NCI-H1436 treated with DMSO at 0.1 percent for 48 hours (cell line): ENCODE measurements at places on chromosomes 11 and 22.

DNA sequence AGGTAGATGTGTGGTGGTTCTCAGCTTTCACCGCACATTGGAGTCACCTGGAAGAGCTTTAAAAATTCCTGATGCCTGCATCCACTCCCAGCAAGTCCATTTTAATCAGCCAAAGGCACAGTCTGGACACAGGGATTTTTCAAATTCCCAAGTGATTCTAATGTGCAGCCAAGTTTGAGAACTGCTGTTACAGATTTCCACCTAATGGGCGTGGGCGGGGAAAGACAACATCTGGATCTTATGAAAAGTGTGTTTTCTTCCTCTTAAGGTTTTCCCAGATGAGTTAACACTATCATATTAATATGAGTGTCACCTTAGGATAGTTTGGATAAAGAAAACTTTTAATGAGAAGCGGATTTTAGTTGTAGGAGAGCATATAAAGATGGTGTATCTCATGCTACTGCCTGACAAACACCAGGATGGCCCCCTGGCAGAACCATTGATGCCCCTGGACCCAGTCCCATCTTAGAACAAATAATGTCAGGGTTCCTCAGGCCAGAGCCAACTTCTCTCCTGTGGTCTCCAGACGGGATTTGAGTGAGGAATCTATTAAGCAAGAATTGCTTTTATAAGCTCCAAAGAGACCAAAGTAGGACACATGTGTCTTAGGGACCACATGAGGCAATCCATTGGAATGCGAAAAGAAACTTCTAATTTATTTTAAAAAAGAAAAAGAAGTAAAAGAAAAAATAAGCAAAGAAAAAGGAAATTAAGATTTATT, 31.9 kb downstream of the POU2AF1 start:
- DNase-seq, result no peak

- DNase-seq, result no peak
These were observed 93.0 kb downstream of the ME3 start for GRCh38 chr11:86579406-86579731.

- no peak for DNase-seq
These were observed 6.7 kb downstream of the KCNJ5 start for GRCh38 chr11:128897826-128898225.

DNA sequence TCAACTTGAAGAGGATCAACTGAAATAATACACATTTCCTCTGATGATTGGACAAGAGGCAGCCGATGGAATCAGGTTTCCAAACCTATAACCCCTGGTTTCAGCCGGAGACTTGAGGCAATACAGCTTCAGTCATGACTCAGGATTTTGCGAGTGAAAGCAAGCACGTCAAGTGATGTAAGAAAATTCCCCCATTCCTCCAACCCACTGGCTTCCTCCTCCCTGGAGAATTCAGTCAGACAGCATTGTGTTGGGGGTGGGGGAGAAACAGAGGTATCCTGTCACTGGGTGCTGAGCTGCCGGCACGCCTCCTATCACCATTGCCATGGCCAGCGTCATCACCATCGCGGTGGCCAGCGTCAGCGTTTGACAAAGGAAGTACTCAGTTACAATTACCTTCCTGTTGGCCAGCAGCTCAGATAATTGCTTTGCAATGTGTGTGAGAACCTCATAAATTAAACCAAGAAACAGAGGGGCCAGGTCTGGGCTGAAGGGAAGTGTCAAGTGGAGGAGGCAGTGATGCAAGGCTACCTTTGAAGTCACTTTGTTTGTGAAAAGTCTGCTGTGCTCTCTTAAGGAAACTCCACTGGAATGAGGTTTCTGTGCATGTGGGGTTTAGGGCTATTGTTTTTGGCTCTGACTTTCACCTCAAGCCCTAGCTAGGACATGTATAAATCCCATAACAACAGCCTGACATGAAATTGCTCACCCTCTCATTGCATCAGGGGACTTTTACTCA, 50.2 kb downstream of the LIF start:
- DNase-seq, result peak; percentile 29

DNA sequence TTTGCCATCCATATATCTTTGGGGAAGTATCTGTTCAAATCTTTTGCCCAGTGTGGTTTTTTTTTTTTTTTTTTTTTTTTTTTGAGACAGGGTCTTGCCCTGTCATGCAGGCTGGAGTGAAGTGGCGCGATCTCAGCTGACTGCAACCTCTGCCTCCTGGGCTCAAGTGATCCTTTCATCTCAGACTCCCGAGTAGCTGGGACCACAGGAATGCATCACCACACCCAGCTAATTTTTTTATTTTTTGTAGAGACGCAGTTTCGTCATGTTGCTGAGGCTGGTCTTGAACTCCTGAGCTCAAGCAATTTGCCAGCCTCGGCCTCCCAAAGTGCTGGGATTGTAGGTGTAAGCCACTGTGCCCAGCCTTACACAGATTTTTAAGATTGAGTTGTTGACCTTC, 4.8 kb upstream of the FAM118A start:
- no peak for DNase-seq

- no peak for DNase-seq
These were observed 1.4 kb downstream of the MYEOV start for GRCh38 chr11:69295079-69295994.

- DNase-seq, result no peak
These were observed 94.5 kb downstream of the FDX1 start for GRCh38 chr11:110524238-110524637.

DNA sequence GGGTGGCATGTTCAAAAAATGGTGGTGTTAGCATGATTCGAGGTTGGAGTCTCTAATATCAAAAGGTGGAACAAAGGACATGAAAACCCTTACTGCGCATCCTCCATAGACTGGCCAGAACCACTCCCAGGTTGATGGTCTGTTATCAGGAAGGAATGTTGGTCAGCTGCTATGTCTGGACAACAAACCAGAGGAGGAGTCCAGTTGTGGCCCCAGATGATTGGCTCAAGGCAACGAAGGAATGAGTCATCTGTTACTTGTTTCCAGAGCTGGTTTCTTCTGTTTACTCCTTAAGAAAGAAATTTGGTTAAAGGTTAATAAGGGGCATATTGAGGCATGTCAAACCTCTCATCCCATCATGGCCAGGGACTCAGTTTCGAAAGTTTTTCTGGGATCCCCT, 56.8 kb upstream of the GRIA4 start:
- no peak for DNase-seq

- no peak for DNase-seq
These were observed 25.4 kb downstream of the FXYD6 start for GRCh38 chr11:117851106-117851505.

DNA sequence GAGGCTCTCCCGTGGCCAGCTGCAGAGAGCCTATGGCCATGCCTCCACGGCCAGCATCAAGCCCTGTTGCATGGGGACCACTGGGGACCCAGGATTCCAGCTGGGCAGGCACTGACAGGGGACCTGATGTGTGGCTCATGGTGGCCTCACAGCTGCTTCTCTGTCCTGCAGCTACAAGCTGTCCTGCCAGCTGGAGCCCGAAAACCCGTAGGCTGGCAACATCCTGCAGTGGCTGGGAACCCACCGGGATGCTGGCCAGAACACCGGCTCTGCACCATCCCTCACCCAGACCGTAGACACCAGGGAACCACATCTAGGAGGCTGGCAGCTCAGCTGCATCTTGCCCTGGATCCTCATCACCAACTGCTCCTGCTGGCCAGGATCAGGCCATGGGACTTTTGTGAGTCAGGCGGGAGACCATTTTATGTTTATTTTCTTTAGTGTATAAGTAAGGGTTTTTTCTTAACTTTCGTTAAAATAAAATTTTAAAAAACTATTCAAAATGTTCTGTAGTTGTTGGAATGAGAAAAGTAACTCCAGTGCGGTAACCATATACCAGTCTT, 7.9 kb downstream of the RGL4 start:
- no peak for DNase-seq

GRCh38 chr11:5230266-5230665, 3.4 kb upstream of the HBB start:
- no peak for DNase-seq

DNA sequence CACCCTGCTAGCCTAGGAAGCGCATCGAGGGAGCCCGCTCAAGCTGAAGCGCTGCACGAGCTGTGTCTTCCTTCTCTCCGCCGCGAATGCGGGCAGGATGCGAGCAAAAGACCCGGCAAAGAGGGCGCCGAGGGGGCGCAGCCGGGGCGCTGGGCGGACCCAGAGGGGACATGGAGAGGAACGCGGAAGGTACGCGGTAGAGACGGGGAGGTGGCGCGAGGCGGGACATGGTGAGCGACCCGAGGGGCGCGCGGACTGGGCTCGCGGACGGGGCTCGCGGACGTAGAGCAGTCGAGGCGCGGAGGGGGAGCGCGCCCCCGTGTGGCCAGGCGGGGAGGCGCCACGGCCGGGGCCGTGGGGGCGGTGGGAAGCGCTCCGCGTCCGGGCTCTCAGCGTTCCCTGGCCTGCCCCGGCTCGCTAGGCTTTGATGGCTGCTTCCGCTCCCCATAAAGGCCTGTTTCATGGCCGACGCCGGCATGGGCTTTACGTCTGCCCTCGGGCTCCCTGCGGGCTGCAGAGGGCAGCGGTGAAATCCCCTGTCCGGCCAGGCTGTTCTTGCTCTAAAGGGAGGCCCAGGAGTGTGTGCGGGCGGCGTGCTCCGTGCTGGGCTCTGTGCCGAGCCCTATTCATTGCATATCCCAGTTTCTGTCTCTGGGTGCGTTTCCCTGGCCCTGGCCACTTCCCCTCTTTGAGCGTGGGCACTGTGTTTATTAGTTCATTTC, 31.2 kb upstream of the TRIM29 start:
- DNase-seq, result no peak

- DNase-seq, result no peak
These were observed 10.4 kb upstream of the TUB start for GRCh38 chr11:8070417-8071115.

DNA sequence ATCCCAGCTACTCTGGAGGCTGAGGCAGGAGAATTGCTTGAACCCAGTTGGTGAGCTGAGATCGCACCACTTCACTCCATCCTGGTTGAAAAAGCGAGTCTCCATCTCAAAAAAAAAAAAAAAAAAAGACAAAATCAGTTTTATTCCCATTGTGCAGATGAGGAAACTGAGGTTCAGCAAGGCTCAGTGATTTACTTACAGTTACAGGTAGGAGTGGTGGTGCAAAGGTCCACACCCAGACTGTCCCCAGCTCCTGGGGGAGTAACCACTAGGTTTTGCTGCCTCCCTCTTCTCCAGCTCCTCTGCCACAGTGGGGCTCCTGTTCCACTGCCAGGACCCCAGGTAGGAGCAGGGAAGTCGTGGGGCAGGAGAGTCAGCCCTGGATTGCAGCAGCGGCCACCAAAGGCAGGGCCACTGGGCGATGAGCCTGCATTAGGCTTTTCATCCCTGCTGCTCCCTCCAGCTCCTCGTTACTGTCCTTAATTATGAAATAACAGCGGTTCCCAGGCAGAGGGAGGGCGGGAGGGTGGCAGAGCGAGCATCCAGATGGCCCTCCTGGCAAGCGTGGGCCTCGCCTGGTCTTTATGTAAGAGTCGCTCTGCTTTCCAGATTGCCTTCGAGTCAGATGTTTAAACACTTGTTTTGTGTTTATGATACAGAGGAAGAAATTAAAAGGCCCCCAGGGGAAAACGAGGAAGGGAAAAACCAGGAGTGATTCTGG, 15.5 kb upstream of the RASD2 start:
- no peak for DNase-seq

DNA sequence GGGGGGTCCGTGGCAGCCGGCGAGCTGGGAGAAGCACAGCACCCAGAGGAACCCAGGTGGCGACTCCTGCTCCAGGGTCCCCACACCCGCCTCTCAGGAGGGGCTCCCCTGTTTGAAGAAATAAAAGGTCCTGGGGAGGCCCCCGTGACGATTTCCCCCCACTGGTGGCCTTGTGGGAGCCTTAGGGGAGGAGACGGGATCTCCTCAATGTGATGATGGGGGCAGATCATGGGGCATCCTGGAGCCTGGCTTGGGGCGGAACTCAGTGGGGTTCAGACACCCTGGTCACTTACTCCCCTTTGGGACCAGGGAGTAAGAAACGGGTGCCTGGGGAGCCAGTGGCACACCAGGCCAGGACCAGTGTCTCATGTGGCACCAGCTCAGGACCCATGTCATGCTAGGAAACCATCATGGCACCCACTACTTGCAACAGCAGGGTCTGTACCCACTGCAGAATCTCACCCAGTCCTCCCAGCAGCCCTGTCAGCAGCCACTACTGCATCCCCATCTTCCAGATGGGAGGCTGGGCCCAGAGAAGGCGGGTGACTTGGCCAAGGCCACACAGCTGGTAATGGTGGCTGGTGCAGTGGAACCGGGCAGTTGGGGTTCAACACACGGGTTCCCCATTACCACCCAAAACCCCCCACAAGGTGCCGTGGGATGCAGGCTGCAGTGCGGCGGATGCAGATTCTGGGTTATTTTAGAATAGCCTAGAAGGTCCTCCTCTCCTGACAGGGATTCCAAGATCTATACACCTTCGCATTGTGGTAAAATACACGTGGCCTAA, 130.7 kb downstream of the CTTN start:
- no peak for DNase-seq

DNA sequence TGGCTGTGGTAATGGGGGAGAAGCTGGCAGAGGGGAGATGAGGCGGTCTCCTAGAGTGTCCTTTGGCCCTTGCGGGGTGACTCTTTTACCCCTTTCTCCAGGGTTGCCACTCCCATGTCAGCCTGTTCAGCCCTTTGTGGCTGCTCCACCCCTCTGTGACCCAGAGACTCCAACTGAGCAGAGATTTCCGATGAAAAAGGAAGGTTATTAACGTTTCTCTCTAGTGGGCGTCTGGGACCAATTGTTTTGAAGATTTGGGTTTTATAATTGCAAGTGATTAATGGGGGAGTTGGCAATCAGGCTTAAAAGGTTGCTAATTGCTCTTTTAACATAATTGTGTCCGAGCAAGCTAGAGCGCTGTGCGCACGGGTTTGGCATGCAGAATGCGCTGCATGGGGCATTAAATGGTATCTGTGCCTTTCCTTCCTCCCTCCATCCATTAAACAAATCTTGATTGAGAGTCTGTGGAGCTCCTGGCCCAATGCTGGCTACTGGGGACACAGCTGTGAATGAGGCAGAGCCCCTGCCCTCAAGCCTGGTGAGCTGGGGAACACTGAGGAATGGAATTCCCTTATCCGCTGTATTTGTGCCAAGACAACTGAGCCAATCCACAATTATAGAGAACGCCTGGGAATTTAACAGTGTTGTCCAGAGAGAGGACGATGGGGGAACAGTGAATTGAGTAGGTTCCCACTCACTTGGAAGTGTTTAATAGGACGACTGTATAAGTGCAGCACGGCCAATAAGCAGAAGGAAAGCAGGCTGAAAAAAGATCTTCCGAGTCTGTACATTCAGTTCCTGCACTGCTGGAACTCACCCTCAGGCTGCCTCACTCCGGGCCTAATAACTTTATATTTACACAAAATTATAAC, 295.9 kb downstream of the MIAT start:
- no peak for DNase-seq

DNA sequence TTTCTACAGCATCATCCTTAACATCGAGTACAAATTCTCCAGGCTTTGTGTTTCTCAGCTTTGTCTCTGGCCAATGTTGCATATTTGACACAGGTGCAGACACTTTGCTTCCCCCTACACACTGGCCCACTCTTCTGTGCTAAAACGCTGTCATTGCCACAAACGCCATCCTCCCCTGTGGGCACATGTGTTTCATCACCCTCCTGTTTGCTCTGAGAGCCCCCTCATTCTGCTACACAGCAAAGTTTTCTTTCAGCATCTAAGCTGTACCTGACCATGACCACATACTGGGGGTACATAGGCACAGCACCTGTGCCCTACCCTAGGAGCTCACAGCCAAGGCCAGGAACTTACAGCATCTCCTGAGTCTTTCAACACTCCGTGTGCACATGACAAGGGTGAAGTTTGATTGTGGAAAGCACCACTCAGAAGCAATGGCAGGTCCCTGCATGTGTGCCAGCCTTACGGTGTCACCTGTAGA, 7.9 kb upstream of the IGLL5 start:
- DNase-seq, result no peak

GRCh38 chr11:61098778-61099177, 3.5 kb upstream of the CD5 start:
- no peak for DNase-seq
